Hepatocyte (in vitro differentiated cells): ENCODE measurements at places on chromosomes 12 and 14. TPM values are rescaled to one million over a fixed set of nuclear protein-coding genes. Genes with fewer than 3 reads are reported as not detected.
A peak's percentile ranks its signal among the peaks of the same experiment; 100 is the strongest.

The RNF212B gene
- total RNA-seq, result 0.17 and 1.2 TPM in 2 replicates

The HELB gene
- 4.6 and 5.8 TPM in 2 replicates for total RNA-seq

GRCh38 chr14:101083564-101084435 lies 180.3 kb upstream of the RTL1 start:
- H3K4me1 ChIP-seq, result no peaks in the 10 kb centered on the region
- no peak for DNase-seq
- no peaks in the 10 kb centered on the region for H3K36me3 ChIP-seq
- no peak overlapping the region for H3K4me3 ChIP-seq
- no peak overlapping the region for H3K27ac ChIP-seq

DNA sequence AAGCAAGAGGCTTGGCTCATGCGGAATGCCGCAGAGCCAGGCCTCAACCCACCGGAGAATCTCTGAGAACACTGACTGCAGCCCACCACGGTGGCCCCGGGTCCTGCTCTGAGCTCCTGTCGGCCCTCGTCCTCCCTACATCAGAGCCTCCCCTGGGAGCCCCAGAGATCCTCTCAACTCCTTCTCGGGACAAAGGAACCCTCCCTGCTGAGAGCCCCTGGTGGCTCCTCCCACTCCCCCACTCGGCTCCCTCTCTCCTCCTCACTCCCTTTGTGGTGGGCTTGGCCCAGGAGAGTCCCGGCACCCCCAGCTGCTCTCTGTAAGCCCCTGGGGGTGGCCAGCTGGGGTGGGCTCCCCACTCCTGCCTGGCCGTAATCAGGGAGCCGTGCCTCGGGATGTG lies 11.1 kb upstream of the INF2 start:
- H3K27me3 ChIP-seq, result no peaks in the 10 kb centered on the region
- peak overlapping the region; percentile 95 for H3K27ac ChIP-seq
- peak overlapping the region; percentile 9 for H3K4me3 ChIP-seq
- H3K36me3 ChIP-seq, result no peaks in the 10 kb centered on the region
- DNase-seq, result peak; percentile 74

GRCh38 chr12:53990311-53991076 lies 5.5 kb downstream of the HOXC10 start:
- H3K27me3 ChIP-seq, result peaks cover 98% of the 10 kb centered on the region
- H3K36me3 ChIP-seq, result no peaks in the 10 kb centered on the region
- no peak overlapping the region for H3K4me3 ChIP-seq
- no peak overlapping the region for H3K27ac ChIP-seq
- no peak for DNase-seq

GRCh38 chr12:63978519-63978918 lies 134.0 kb downstream of the SRGAP1 start:
- H3K36me3 ChIP-seq, result no peaks in the 10 kb centered on the region
- no peak overlapping the region for H3K4me3 ChIP-seq
- no peak overlapping the region for H3K27ac ChIP-seq
- H3K27me3 ChIP-seq, result no peaks in the 10 kb centered on the region
- H3K4me1 ChIP-seq, result peaks cover 4% of the 10 kb centered on the region

DNA sequence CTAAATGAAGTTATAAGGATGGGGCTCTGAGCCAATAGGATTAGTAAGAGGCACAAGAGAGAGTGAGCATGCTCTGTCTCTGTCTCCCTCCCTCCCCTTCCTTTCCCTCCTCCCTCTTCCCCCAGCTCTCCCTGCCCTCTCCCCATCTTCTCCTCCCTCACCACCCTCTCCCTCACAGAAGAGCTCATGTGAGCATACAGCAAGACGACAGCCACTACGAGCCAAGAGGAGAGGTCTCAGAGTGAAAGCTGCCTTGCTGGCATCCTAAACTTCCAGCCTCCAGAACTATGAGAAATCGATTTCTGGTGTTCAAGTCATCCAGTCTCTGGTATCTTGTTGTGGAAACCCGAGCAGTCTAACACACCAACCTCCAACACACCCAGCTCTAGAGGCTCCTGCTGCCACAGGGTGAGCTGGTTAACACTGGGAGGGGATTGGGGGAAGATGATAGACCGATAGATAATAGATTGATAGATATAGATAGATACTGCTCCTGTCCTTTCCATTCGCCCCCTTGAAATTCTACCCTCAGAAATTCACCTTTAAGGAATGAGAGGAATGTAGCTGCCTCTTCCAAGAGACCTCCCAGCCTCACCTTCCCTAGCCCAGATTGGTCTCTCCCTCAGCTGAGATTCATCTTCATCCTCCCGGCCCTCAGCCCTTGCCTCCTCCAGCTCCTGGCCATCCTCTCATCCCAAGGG lies 25.8 kb upstream of the ACTN1 start:
- peaks cover 8% of the 10 kb centered on the region for H3K4me1 ChIP-seq
- H3K27ac ChIP-seq, result no peak overlapping the region
- H3K36me3 ChIP-seq, result no peaks in the 10 kb centered on the region
- no peak for DNase-seq
- H3K4me3 ChIP-seq, result no peak overlapping the region
- H3K27me3 ChIP-seq, result no peaks in the 10 kb centered on the region
